Stimulated activated CD8-positive, alpha-beta memory T cell treated with anti-CD3 and anti-CD28 coated beads, Interleukin-4, amount 100 ng/mL, for 1 hour (primary cell): ENCODE measurements at places on chromosomes 12 and 14.

- no peak for DNase-seq
Measured at GRCh38 chr12:113246478-113247122, 25.3 kb downstream of the TPCN1 start.

DNA sequence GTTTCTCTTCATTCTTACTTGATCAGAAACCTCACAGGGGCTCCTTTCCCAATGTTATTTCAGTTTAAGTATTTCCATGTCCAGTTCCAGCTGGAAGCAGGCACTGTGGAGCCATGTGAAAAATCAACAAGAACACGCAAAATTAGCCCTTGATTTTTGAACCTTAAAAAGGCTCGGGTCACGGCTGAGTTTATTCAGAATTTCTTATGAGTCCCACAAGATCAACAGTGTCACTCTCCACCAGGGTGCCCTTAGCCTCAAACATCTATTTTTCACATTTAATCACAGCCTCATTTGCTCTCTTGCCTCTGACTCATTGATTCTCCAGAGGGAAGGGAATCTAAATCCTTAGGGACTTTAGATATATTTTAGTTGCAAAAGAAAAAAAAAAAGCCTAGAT lies 157.7 kb upstream of the AVPR1A start:
- DNase-seq: no peak

DNA sequence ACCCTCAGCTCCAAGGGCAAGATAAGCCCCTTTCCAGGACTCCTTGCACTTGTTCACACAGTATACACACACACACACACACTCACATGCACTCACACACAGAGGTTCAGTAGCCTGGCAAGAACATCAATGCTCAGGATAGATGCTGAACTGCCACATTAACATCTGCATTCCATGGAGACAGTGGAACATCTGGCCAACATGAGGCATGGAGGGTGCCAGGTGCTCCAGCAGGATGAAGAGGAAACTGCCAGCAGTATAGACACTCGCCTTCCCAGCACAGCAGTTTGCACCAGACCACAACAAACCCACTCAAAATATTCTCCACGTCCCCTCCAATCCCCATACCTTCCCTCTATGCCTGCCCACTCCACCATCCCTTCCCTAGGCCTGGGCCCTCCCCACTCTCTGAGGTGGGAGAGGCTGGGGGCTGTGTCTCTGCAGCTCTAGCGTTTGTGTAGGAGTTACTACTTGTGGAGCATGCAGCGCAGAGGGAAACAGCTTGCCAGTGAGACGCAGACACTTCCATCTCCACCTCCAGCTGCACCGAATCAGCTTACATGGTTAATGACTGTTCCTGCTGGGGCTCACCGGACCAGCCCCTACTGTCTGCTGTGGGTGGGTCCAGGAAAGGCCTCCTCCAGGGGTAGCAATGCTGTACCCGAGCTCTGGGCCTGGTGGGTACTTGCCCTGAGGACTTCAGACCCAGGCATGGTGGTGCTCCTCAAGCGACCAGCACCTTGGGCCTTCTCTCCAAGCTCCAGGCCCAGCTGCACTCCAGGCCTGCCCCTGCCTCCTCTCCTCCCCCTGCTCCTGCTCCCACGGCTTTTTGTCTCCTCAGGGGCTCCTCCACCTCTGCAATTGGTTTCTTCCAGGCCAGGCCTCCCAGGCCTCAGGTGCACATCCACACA lies 18.6 kb upstream of the PLEKHG3 start:
- no peak for DNase-seq

DNA sequence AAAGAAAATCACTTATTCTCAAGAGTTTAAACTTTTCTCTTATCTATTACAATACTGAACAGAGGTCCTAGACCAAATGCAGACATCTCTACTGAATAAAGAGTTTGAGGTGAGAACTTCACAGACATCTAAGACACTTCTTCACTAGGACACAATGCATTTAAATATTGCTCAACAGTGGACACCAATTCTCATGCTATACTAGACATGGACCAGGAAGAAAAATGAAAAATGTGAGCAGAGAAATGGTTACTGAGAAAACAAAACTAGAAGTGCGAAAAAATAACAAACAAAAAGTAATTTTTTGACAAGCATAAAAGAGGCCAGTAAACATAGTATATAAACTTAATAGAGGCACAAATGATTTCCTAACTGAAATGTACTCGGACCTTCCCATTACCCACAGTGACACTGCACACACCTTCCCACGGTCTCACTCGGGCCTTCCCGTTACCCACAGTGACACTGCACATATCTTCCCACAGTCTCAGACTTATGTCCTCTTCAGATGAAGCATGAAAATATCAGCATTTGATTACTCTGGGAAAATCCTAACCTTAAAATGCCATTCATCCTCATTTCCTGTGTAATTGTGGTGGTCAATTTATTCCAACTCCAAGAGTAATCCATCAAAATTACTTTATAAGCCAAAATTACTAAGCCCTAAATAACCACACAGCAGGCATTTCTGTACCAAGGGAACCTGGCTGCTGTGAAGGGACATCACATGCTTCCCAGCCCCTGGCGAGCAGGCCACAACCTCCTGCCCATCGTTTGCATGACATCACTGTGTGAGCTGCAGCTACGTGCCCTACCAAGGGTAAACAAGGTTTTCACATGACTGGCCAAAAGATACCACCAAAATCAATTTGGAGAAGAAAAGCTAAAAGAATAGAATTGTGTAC lies 6.4 kb downstream of the SLC15A4 start:
- DNase-seq: no peak

- DNase-seq: no peak
Measured at GRCh38 chr12:64701283-64701682, 57.9 kb downstream of the GNS start.

DNA sequence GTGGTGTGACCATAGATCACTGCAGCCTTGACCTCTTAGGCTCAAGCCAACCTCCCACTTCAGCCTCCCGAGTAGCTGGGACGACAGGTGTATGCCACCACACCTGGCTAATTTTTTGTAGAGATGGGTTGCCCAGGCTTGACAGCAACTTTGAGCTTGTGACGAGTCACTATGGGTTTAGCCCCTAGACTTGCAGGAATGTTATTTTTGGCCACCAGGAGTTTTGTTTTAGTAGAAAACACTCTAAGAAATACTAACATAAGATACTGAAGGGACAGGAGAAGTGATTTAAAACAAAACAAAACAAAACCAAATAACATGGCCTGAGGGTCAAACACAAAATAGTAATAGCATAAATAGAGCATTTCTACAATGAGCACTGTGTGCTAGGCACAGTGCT lies 26.4 kb downstream of the SETD3 start:
- DNase-seq: no peak

- DNase-seq: no peak
Measured at GRCh38 chr12:118089782-118090181, 14.0 kb downstream of the VSIG10 start.

DNA sequence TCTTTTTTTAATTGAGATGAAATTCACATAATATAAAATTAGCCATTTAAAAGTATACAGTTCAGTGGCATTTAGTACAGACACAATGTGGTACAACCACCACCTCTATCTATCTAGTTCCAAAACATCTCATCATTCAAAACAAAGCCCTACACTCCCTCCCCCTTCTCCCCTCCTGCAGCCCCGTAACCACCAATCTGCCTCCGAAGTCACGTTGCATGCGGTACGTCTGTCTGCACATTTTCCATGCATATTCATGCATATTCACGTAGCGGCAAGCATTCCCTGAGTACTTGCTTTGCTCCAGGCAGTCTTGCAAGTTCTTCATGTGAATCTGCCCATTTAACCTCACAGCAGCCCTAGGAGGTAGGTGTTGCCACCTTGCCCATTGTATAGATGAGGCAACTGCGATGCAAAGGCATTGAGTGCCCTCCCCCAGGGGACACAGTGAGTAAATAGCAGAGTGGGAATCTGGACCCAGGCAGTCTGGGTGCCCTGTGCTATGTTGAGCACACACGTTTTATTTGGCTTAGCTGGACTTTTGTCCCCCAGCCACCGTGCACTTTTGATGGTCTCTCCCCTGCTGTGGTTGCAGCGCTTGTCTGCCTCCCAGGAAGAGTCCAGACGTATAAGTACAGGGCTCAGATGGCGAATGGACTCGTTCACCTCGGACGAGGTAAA lies 43.4 kb downstream of the RIN3 start:
- DNase-seq: no peak

- DNase-seq: no peak
Measured at GRCh38 chr12:19036673-19037357, 92.7 kb upstream of the PLEKHA5 start.

DNA sequence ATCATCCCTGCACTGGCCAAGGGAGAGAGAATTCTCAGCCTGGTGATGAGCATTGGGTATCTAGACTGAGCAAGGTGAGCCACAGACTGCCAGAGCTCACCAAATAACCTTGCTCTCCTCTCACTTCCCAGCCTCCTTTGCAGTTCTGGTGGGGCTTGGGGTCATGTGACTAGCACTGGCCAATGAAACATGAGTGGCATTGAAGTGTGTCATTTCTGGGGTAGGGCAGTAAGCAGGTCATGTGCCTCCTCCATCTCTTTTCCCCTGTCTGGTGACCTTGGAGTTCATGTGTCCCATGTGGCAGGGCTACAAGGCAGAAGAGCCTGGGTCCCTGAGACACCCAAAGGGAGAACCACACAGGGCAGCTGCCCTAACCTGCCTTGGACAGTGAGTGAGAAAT lies 3.6 kb upstream of the KRT72 start:
- DNase-seq: no peak

DNA sequence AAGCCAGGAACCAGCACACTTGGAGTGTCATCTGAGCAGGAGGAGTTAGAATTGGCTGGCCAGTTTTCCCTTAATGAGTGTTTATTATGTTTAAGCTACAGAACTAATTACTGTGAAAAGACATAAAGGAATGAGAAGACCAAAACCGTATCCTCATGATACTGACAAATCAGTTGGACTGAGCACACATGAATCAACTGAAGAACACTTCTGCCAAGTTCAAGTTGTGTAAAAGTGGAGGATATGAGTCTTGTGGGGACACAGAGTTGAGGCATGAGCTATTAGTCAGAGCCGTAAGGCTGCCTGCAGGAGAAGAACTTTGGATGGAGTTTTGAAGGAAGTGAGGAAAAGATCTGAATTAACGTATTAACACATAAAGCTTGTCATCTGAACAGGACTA lies 43.1 kb downstream of the HMGA2 start:
- DNase-seq: no peak

- no peak for DNase-seq
Measured at GRCh38 chr14:92160619-92161018, 38.9 kb downstream of the CPSF2 start.

DNA sequence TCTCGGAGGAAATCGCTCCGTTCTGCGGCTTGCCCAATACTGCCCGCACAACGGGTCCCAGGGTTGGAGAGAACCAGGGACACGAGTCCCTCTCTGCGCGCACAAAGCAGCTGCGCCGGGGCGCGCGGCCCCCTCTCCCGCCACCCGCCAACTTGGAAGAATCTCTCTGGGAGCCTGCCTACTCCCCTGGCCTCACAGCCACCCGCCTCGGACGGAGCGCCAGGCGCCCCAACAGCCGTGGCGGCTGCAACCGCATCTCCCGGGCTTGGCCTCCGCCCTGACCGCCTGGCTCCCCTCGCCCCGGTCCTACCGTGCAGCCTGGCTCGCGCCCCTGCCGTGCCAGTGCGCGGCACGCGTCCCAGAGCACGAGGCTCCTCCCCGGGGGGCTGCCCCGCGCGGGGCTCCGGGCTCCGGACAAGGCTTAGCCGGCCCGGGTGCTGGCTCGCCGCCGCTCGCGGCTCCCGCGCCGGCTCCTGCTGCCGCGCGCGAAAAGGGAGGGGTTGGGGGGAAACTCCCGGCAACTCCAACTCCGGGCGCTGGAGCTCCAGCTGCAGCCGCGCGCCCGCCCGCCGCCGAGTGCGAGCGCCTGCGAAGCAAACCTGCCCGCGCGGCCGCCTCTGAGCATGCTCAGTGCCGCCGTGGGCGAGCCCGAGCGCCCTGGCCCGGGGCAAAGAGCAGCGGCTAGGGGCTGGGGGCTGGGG lies at the start of gene STXBP6:
TSS of gene STXBP6 (minus strand) at position 580 of the 701 bp plus-strand sequence. CDS start 75,329 bp downstream, outside the sequence.
- no peak for DNase-seq

DNA sequence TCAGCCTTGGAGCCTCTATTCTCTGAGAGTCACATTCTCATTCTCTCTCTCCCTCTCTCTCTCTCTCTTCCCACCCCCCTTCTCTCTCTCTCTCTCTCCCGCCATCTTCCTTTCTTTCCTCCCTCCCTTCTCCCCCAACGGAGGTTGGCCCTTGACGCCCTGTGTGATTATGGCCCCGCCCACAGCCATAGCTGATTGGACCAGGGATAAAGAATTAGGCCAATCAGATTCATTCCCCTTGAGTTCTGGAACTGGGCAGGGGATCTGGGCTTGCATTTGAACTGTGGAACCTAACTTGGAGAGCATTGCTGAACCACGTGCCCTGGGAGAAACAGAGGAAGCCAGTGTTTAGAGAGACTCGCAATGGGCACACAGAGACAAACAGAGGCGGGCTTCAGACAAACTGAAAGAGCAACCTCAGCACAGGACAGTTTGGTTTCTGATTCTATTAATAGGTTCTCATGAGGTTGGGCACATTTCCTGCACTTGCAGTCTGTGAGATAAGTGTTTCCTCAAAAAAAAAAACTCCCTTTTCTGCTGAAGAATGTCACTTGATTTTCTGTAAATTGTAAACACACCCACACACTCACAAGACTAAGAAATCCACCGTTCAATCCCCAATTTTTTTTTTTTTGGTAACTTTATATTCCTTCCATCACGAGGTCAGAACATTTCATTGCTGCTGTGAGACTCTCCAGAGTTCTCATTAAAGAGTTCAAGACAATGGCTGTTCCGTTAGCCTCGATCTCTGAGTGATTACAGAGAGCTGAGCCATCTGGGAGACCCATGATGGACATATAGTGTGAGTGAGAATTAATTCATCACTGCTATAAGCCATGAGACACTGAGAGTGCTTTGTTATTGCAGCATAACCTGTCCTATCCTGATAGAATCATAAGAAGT lies 3.5 kb upstream of the P2RX7 start:
- DNase-seq: peak; percentile 38

DNA sequence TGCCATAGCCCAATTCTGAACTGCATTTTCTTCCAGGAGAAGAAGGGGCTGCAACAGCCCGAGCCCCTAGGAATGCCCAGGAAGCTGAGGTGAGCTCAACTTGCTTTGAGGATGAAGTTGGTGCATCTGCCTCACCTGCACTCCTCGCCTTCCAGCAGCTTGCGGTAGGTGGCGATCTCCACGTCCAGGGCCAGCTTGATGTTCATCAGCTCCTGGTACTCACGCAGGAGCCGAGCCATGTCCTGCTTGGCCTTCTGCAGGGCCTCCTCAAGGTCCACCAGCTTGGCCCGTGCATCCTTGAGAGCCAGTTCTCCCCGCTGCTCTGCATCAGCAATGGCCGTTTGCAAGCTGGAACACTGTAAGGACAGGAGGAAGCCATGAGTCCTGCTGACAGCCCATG lies 6.0 kb downstream of the KRT75 start:
- no peak for DNase-seq
